SK-MEL-5 (cell line): ENCODE measurements at places on chromosomes 2 and 18. TPM values are rescaled to one million over a fixed set of nuclear protein-coding genes. Genes with fewer than 3 reads are reported as not detected.

GRCh38 chr2:11697103-11697871 is 27.3 kb upstream of the NTSR2 start:
- no peak for DNase-seq

DNA sequence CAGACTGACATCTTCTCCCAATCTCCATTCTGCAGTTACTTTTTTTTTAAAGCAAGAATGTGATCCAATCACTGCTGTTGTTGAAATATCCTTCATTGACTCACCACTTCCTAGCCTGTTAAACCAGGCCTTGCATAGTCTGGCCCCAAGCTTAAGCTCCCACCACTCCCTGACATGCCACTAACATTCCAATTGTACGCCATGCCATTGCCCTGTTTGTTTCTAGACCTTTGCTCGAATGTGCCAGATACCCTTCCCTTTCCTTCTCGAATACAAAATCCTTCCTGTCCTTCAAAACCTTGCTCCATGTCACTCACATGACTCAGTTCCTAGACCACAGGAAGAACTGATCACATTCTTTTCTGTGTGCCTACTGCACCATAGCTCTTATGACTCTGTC is 224.2 kb downstream of the CYRIA start:
- DNase-seq: no peak

DNA sequence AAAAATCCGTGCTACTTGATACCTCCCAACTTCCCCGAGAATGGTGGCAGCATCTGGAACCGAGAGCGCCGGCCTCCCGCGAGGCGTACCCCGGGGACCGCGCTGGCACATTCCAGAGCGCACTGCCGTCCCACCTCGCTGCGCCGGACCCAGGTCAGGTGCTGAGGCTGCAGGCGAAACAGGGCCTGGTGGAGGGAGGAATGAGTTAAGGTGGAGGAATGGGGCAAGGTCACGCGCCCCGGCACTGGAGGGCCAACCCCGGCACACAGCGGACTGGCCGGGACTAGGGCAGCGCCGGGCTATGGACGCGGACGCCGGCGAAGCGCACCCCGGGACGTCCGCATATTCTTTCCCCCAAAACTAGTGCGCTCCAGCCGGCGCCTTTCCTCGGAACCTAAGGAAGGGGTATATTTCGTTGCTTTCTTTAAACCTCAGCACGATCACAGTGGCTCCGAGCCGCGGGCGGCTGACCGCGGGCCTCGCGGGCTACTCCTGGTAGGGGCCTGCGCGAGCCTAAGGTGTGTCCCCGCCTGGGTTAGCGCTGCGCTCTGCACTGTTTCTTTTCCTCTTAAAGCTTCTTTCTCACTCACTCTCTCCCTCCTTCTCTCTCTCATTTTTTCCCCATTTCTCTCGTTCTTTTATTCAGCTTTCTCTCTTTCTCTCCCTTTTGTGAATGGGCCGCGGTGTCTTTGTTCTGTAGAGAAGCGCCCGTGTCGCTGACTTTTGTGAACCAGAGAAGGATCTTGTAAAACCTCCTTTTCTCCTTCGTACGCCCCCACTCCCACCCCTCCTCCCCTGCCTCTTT is 2.1 kb upstream of the OTX1 start:
- no peak for DNase-seq

DNA sequence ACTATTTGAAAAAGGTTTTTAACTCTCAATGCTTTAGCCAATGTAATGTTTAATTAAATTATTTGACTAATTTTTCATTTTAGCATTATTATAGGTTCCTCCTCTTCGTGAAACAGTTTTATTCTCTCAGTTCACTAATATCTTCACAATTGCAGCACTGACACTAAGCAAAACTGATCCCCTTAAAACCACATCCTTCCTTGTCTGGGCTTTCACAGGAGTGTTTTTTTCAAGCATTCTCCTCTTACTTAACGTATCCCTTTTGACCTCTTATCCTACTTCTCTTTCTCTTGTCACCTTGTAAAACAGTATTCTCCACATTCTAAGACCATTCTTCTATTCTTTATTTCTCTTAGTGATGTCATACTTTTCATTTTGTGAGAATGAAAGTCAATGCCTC is 112.8 kb downstream of the DSC3 start:
- no peak for DNase-seq

- no peak for DNase-seq
These were observed 406.2 kb upstream of the CWC22 start for GRCh38 chr2:180413336-180413735.

- DNase-seq: peak; percentile 36
These were observed 9.4 kb downstream of the GALNT1 start for GRCh38 chr18:35590935-35591334.

- peak; percentile 31 for DNase-seq
These were observed at the start of gene ARHGEF4 for GRCh38 chr2:130836501-130837174. Gene ARHGEF4 (plus strand): TSS chr2:130836914. CDS start chr2:130836954, 40 bp downstream.

GRCh38 chr2:223532161-223532560 is 70.0 kb downstream of the SCG2 start:
- no peak for DNase-seq

- no peak for DNase-seq
These were observed 375.4 kb upstream of the ACVR2A start for GRCh38 chr2:147469471-147469870.

- DNase-seq: no peak
These were observed 93.1 kb downstream of the INHBB start for GRCh38 chr2:120439067-120439368.

- no peak for DNase-seq
These were observed 48.0 kb downstream of the RNF144A start for GRCh38 chr2:6965071-6965795.

DNA sequence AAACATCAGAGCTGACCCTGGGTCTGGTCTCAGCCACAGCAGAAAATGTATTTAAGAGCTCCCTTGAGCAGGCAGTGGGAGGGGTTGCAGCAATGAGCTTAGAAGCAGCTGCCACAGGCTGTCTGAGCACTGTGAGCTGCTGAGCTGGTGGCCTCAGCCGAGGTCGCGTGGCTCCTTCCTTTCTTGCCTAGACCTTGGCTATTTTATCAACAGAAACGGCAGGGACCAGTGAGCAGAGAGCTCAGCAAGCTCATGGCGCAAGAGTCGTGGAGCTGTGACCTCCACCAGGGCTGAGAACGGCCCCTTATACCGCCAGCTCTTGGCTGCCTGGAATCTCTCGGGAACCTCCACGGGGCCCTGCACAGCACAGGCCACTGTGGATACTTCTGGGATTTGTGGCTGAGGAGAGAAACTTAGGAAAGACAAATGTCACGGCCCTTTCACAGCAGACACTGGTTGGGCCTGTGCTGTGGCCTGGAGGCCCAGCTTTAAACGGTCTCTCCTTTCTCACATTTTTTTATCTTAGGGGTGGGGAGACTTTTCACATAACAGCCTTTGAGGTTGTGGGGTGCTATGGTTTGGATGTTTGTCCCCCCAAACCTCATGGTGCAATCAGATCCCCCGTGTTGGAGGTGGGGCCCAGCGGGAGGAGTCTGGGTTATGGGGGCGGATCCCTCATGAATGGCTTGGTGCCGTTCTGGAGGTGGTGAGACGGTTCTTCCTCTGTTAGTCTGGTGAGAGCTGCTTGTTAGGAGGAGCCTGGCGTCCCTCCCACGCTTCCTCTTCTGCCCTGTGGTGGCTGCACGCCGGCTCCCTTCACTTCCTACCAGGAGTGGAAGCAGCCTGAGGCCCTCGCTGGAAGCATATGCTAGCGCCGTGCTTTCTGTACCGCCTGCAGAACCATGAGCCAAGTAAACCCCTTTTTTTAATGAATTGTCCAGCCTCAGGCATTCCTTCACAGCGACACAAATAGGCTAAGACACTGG is 1.7 kb downstream of the ALLC start:
- DNase-seq: no peak

- DNase-seq: no peak
These were observed 648.1 kb downstream of the CPS1 start for GRCh38 chr2:211204456-211204855.

DNA sequence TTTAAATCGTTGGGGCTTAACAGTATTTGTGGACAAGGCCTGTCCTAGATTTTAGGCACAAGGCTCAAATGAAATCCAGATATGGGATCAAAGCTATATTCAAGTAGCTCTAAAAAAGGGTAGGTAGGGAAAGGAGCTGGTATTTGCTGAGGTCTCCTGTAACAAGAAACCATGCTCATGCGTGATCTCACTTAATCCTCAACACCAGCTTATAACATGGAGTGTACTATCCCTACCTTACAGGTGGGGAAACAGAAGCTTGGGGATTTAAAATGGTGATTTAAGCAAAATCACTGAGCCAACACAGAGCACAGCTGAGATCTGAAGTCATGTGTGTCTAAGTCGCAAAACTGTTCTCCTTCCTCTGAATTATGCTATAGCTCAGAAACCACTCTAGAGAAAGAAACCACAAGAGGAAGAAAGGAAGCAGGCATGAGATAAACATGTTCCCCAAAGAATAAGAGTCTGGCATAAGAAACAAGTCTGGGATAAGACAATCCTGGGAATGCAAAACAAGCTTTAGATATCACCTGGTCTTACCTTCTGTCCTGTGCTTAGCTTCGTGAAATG is 43.1 kb downstream of the CYRIA start:
- DNase-seq: no peak

DNA sequence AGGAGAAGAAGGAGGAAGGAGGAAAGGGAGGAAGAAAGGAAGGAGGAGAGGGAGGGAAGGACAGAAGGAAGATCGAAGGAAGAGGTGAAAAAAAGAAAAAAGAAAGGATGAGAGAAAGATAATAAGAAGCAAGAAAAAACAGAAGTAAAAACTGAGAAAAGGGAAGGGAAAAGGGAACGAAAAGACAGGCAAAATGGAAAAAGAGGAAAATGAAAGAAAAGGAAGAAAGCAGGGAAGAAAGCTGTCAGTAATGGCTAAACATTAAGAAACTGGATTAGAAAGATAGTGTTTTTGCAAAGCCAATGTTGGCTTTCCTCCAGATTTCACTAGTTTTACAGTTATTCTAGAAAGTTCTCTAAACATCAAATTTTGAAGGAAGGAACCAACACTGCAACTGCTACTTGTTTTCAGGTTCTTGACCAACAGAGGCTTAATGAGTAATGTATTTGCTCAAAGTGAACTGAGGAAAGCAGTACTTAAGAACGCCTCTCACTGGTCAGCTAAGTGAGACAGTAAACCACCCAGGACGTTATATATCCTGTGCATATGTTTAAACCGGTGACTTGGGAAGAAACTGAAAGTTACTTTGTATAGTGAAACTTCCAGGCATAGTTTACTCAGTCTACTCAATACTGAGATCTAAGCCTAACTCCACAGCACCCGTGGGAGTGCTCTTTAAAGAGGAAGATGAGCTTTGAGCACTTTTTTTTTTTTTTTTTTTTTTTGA is 286.2 kb upstream of the TRIB2 start:
- DNase-seq: peak; percentile 46

GRCh38 chr2:226763320-226763719 is 36.3 kb downstream of the IRS1 start:
- DNase-seq: no peak

DNA sequence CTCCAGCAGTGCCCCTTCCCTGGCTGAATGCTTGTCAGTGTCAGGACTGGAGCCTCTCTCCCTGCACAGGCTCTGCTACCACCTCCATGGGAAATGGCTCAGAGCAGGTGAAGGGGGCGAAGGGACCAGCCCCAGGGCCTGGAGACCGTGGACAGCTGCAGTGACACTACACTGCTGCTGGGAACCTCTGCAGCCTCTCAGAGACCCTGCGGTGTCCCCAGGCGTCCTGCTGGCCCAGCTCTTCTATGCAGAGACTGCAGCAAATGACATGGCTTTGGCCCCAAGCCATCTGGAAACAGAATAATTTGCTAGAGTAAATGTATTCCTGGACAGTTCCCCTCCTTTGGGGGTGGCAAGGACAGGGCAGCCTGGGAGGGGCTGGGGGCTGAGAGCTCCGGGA is 53.2 kb downstream of the CIB4 start:
- DNase-seq: no peak

DNA sequence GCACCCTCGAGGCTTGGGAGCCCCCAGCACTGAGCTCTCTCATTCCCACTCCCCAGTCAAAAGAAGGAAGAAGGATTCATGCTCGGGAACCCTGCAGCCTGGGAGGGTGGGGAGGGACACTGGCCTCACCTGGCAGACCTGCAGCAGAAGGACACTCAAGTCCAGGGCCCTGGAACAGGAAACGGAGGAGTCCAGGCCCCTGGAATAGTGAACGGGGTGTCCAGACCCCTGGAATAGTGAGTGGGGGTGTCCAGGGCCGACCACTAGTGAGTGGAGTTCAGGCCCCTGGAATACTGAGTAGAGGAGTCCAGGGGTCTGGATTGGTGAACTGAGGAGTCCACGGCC is 292.5 kb downstream of the NDUFA10 start:
- no peak for DNase-seq

DNA sequence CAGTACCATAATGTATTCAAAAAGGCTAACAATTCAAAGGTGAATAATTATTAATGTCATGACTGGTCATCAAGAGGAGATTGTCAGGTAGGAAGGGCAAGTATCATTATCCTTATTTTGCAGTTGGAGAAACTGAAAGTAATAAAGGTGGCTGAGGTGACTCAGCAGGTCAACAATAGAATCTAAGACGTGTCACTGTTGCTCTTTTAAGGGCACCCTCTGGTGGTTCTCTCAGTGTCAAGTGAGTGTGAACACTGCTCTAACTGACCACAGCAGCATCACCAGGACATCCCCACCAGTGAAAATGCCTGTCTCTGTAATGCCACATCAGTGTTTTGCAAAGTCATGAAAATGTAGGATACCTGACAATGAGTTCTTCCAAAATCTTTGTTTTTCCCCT is 69.7 kb downstream of the DCC start:
- DNase-seq: no peak

GRCh38 chr2:221610675-221611074 is 38.6 kb upstream of the EPHA4 start:
- no peak for DNase-seq

- DNase-seq: no peak
These were observed 34.3 kb downstream of the PKP4 start for GRCh38 chr2:158491072-158491471.

- no peak for DNase-seq
These were observed 129.3 kb downstream of the MARCHF4 start for GRCh38 chr2:216243026-216243425.

DNA sequence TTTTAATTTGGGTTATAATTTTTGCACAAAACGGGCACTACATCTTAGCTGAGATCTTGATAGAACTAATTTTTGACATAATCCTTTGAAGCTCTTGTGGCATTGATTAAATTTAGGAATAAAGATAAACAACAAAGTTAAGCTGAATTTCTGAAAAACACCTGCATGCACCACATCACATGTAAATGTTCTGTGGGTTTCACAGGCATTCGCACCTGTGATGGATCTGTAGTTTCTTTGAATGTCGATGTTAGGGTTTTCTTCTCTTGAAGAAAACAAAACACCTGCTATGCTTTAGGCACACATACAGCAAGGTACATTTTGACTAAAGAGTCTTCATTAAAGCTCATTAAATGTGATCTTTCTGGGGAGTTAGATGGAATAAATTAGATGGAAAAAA is 60.3 kb downstream of the RPIA start:
- no peak for DNase-seq

The MALL gene
- not detected in 2 replicates for total RNA-seq

The IFIH1 gene
- total RNA-seq: 3.6 and 4.2 TPM in 2 replicates

The SCG2 gene
- 5.9 and 6.6 TPM in 2 replicates for total RNA-seq

The CCDC102B gene
- 0.51 TPM in 1 of 2 replicates, not detected in the other for total RNA-seq

The ACVR1C gene
- 0.69 and 0.93 TPM in 2 replicates for total RNA-seq

The RFX8 gene
- total RNA-seq: not detected in 2 replicates

The PROKR1 gene
- 6.3 and 6.9 TPM in 2 replicates for total RNA-seq

The LRRC30 gene
- total RNA-seq: not detected in 2 replicates

The ZNF236 gene
- 7.5 and 13.4 TPM in 2 replicates for total RNA-seq
